ENCODE measurements at places on chromosomes 3 and 15.
A peak's percentile ranks its signal among the peaks of the same experiment; 100 is the strongest.

DNA sequence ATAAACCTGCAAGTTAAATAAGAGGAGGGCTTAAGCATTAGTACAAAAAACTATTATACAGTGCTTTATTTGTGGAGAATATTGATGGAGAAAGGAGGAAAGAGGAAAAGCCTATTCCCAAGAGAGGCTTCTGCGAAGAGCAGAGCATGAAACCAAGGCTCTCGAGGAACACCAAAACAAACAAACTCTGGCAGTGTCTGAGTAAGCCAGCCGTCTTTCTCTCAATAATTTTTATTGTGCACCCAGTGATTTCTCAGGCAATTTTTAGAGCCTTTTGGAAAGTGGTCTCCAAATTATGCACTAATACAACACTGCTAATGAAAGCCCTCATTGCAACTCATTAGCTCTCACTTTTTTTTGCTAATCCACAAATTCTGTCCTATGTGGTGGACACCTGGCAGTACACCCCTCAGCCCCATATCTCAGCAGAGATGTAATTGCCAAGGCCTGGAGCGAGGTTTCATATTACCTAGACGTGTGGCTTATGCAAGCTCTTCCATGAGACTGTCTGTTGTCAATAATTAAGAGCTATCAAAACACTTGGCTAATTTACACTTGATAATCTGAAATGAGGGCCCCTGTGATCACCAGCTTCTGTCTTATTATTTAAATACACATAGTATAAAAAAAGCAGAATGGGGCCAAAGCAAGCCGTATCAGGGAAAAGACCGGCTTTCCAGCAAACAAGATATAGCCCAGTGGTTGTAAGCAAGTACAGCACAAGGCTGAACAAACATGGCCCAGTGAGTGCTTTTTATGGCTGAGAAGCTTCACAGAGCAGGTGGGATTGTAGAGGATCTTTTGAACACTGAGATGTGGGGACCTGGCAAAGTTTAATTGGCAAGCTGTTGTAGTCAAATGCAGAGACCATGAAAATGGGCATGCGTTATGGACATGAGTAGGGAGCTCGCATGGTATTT, 216.9 kb downstream of the ROBO2 start:
- DNase-seq: no peak

GRCh38 chr15:74541494-74542165, 610 bp downstream of the ARID3B start:
- peak; percentile 76 for DNase-seq

GRCh38 chr3:83948771-83949170, 1010.0 kb upstream of the CADM2 start:
- DNase-seq: no peak

- no peak for DNase-seq
These were observed 305.2 kb downstream of the LRTM1 start for GRCh38 chr3:54622678-54623077.

DNA sequence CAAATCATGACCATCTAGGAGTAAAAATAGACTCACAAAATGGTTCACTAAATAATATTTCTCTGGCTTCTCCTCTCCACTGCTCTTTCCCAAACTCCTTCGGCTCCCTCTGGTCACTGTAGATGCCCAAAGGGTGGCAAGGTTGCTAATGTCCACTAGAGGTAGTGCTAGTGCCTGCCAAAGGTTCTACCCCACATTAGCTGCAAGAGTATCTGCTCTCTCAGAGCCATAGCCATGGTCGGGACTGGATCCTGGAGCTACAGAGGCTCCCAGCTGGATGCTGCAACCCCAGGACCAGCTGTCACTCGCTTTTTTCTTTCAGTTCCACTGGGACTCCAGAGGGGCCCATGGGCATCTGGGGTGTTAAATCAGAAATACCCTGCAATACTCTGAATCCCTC, 8.5 kb downstream of the HTR3D start:
- no peak for DNase-seq

DNA sequence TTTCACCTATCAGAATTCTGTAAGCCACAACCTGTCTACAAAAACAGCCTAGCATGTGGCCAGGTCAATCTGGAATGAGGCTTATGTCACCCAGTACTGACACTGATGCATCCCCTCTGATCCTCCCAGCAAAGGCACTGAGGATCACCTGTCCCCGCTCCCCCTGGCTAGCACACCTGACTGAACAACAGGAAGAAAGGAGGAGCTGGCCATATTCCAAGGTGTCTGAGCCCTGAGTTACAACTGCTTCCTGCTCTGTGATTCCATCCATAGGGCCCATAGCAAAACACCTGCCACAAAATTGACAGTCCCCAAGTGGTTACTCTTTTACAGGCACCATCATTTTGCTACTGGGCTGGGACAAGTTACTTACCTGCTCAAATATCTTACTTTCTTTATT, 555.5 kb upstream of the CFAP20DC start:
- no peak for DNase-seq

DNA sequence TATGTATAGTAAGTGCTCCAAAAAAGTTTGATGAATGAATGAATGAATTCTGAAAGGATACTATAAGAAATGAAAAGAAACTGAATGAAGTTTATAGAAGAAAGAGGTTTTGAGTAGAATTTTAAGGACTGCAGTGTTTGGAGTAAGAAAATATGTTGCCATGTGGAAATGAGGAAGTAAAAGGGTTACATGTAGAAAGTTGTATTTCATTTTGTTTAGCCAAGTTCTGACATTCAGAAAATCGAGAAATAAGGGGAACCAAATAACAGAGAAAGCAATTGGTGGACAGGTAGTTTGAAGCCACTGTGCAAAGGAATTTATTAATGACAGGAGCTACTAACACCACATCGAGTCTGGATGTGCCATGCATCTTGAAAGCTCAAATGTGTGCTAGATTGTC, 200.7 kb downstream of the SATB1 start:
- no peak for DNase-seq

- peak; percentile 2 for DNase-seq
These were observed 6.5 kb downstream of the OR5K4 start for GRCh38 chr3:98359993-98360675.

GRCh38 chr3:10303785-10304184, 11.0 kb upstream of the GHRL start:
- DNase-seq: no peak

GRCh38 chr15:48794697-48795134, 16.2 kb downstream of the CEP152 start:
- no peak for DNase-seq

DNA sequence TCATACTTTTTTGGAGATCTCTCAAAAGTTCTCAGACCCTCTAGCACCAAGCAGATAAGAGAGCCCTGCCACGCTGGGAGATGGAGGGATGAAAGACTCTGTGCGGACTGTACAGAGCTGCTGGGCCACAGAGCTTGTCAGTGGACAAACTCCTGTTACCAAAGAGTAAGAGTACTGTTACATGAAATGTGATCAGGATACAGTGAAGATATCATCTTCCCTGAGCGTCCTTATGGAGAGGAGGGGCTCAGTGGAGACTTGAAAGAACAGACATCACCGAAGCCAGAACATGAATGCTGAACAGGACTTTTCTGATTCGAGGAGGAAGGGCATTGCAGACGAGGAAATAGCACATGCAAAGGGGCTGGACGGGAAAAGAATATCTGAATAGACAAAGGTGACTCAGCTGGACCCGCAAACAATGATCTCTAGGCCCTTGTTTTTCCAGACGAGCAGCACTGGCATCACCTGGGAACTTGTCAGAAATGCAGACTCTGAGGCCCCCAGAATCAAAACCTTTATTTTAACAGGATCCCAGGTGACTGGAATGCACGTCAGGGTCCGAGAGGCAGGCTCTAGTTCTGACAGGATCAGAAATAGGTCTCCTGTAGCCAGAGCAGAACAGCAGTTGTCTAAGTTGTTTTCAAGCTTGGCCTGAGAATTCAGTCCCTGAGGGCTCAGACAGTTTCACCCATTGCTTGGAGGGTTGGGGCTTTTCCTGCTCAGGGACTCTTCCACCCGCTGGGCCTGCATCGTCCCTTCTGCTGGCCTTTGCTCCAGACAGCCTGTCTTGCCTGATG, 277.9 kb downstream of the RPLP1 start:
- no peak for DNase-seq

DNA sequence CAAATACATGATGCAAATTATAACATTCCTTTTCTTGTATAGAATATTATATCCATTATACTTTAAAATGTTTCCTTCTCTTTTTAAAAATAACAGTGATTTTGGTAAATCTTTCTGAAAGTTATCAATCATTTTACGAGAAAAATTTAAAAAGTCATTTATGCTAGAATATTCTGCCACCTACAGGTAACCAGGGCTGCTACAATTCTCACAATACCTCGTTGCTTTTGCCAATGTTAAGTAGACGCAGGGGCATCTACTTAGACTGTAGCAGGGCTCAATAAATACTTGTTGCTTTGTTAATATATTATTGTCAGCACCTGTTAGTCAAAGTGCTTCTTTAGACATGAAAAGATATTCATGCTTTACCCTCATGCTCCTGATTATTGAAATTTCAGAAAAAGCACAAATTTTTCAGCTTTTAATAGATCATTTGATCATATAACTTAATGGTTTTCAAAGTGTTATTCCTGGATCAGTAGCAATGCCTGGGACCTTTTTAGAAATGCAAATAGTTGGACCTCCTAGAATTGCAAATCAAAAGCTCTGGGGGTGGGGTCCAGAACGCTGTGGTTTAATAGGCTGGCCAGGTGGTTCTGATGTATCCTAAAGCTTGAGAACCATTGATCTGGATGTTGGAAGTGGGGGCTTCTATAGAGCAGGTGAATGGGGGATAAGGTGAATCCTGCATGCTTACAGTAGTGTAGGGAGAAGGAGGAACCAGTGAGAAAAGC, 223.6 kb upstream of the PDZRN3 start:
- no peak for DNase-seq

GRCh38 chr15:57563416-57563815, 28.3 kb upstream of the MYZAP start:
- peak; percentile 16 for DNase-seq

GRCh38 chr3:39528844-39529243, 61.4 kb downstream of the MOBP start:
- no peak for DNase-seq

DNA sequence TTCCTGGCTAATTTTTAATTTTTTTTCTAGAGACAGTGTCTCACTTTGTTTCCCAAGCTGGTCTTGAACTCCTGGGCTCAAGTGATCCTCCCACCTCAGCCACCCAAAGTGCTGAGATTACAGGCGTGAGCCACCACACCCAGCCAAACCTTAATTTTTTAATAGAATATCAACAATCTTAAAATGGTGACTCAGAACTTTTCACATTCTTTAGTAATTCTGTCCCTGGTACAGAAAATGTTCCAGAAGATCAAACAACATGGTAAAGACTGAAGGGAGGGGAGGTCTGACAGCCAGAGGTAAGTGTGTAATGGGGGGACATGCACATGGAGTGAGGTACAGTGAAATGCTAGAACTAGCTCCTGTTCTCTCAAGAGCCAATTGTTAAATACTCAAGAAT, 38.2 kb downstream of the DNAH12 start:
- DNase-seq: no peak

DNA sequence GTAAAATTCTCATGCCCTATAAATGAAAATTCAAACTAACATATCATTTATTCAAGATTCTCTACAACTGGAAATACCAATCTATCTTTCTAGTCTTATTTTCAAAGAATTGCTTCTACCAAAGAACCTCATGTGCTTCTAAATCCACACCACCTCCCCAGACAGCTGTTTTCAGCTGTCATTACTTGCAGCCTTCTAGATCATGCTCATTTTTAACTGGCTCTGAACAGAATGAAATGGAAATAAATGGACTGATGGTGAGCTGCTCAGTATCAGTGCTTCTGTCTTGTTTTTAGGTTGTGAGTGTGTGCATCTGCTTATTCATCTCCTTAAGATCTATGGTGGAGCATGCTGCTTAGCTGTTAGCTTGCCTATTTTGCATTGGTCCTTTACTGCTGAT, 29.4 kb downstream of the GOLGB1 start:
- DNase-seq: no peak

DNA sequence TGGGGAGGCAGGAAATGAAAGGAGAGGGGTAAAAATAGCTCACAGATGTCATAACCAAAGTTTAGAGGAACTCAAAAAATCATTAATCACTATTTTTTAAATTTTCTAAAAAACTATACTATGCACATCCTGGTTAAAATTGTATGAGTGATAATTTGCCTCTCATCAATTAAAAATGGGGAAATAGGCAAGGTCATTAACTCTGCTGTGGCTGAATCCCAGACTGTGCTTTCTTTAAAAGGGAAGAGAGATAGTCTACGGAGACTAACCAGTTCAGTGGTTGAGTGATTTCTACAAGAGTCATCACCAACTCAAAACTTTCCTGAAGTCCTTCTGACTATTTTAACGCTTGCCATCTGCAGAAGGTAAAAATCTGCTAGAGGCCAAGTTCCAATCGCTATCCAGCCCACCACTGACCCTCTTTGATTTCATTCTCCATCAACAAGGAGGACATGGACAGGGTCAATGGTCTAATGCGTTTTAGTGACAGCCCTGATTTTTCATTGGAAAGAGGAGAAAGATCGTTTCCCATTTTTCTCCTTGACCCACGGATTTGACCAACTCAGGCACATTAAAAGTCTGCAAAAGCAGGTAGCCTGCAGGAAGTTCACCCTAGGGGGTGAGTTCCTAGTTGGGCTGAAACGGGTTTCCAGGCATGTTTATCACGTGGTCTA, 850 bp downstream of the SUCLG2 start:
- no peak for DNase-seq

GRCh38 chr3:127419182-127419581, 131.3 kb upstream of the PRR20G start:
- DNase-seq: no peak

DNA sequence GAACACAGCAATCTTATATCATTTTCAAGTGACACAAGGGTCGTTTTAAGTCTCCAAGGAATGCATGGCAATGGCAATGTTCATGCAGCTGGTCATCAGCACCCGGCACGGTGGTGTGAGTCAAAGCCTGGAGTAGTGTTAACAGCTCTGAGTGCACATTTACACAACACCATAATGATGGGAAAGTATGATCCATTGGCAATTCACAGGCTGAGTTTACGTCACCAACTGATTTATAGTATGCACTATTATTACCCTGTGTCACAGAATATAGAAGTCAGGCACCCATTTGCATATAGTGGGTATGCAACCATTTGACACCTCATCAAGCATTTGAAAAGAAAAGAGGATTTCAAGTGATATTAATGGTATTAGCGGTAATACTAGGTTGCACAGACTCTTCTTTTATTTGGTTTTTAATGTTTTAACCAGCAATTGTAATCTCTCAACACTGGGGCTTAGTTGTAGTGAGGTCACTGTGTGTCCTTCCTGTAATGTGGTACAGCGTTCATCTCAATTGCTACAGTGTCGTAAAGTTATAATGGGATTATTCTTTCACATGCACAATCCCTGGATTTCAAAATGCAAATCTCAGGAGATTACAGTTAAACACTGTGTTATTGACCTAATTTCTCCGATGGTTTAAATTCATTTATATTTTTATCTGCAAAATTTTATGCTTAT, 113.8 kb downstream of the C3orf38 start:
- DNase-seq: no peak

GRCh38 chr3:193732391-193732790, 139.4 kb downstream of the OPA1 start:
- no peak for DNase-seq
